ENCODE measurements at places on chromosomes 12 and 14.

DNA sequence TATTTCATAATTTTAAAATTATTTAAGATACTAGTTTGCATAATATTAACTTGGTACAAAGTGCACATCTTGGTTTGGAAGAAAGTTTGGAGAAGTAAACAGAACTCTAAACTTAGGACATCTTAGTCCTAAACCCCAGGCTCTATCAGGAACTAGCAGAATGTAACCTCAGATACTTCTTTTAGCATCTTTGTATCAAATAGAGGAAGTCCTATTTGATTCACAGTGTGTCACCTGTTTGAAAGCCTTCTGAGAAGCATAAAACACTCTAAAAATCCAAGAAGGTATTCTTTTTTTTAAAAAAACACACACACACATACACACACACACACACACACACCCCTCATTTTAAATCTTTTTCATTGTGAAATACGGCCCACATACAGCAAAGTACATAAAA is 12.0 kb upstream of the RNU6-7 start:
- no peak for DNase-seq

GRCh38 chr14:80110721-80111120 is 100.6 kb downstream of the DIO2 start:
- DNase-seq, result no peak

- peak; percentile 2 for DNase-seq
These were observed 704 bp downstream of the ATP2B1 start for GRCh38 chr12:89707703-89708564.

DNA sequence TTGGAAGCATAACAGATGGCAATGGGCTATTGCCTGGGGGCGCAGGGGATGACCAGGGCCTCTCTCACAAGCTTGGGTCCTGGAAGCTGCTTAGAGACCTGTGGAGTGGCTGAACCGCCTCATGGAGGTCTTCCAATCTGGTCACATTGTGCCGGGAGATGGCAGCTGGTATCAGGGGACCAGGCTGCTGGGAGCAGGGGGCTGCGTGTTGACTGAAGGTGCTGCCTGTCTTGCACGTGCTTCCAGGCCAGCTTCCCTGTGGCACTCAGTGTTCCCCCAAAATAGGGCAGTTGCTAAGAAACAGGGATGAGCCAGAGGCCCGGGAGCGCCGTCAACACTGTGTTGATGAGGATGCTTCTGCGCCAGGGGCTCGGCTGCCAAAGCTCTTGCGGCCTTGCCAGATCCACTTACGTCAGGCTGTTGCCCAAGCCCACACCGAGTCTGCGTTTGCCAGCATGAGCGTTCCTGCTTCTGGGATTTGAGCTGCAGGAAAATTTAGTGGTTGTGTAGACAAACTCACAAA is 39.8 kb downstream of the ELK3 start:
- DNase-seq, result no peak

DNA sequence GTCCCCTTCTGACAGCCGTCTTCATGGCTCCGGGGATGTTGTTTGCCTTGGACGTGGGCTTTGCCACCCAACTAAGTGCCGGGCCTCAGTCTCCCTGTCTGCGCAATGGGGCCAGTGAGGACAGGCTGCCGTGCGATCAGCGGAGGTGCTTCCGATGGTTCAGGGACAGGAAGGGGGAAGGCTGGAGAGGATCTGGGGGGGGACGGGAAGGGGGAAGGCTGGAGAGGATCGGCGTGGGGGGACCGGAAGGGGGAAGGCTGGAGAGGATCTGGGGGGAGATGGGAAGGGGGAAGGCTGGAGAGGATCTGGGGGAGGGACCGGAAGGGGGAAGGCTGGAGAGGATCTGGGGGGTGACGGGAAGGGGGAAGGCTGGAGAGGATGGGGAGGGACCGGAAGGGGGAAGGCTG is 3.4 kb downstream of the MMP17 start:
- no peak for DNase-seq

- no peak for DNase-seq
These were observed 121.2 kb downstream of the GARIN6 start for GRCh38 chr12:99768758-99769157.

DNA sequence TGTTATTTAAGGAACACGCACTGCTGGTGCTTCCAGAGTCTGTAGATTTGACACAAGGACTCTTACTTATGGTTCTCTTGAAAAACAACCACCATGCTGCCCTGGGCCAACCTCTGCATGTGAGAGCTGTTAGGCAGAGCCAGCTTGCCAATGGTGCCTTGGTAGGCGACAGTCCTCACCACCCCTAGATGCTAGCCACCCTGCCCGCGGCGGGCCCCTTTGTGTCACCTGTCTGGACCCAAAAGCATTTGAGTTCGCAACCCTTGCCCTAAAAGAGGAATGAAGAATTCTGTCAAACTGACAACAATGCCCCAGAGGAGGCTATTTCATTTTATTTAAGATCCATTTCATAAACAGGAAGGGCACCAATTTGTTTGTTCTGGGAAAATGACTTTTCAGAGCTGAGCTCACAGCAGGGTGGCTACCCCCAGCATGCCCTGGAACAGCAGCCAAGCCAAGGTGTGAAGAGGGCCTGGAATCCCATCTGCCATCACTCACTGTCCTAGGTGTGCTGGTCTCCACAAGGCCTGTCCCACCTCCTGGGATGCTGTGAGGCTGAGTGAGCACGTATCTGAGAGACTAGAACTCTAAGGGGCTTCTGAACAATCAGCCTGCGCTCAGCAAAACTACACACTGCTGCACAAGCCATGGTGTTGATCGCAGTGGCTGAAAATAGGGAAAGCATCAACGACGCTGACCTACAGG is 63.8 kb upstream of the FZD10 start:
- no peak for DNase-seq

- no peak for DNase-seq
These were observed 98.8 kb downstream of the PAWR start for GRCh38 chr12:79591988-79592387.

DNA sequence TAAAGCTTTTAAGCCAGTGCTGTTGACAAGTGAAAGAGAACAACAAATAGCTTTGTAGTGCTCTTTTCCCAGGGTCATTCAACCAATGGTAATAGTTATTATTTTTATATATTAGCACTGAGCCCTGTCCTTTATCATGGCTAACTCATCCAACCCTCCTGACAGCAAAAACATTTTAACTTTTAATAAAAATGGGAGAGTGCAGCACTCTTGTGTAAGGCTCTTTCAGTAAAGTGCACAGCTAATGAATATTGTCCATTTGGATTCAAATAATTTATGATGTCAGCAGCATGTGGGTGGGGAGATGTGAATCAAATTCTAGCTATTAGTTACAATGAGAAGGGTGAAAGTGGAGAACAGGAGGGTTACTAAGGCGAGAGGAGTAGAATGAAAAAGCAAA is 185.7 kb downstream of the SOX5 start:
- no peak for DNase-seq

GRCh38 chr12:120842595-120842994 is 61.6 kb downstream of the SPPL3 start:
- DNase-seq, result no peak

GRCh38 chr14:33922125-33922524 is 28.7 kb downstream of the EGLN3 start:
- no peak for DNase-seq

GRCh38 chr12:72723732-72724131 is 451.6 kb downstream of the TRHDE start:
- DNase-seq, result no peak

GRCh38 chr12:53065470-53065869 is 13.7 kb downstream of the SPRYD3 start:
- DNase-seq, result no peak

GRCh38 chr14:88289996-88290395 is 33.1 kb downstream of the KCNK10 start:
- DNase-seq, result no peak

DNA sequence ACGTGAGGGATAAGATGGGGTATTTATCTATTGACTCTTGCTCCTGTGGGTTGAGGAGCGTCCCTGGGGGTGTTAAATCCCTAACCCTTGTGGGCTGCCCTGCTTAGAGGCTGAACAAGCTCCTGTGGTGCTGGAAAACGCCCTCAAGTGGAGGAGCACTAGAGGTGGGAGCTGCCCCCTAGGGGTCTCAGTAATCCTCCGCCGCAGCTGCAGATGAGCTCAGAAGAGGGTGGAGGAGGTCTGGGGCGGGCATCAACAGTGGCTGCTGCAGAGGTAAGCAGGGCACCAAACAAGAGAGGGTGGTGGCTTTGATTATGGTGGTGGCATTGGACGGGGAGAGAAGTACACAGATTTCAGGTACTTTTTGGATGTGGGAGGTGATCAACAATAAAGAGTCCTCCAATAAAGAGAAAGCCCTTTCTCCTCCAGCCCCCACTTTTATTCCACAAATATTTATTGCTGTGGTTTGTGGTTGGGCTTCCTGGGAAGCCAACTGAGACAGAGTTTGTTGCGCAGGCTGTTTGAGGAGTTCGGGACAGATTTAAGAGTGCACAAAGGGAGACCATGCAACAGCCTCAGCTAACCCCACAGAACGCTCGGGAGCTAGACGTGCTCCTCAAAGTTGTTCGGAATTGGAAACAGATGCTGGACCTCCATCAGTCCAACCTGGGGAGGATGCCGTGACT is 179.9 kb downstream of the ADCK1 start:
- DNase-seq, result no peak

DNA sequence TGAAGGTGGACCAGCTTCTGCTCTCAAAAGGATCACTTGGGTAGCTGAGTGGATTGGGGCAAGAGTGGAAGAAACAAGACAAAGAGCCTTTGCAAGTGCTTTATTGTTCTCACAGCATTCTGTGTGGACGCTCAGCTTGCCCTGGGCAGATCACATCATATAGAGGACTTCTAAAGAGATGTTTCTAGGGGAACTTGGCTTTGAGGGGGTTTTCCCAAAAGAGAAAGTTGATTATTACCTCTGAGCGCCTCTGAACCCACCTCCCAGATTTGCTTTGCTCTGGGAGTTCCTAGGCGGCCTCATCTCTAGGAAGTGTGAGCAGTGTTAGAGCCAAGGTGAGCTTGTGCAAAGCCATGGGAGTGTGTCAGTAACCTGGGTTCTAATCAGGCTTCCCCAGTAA is 81.7 kb downstream of the RIN3 start:
- no peak for DNase-seq

DNA sequence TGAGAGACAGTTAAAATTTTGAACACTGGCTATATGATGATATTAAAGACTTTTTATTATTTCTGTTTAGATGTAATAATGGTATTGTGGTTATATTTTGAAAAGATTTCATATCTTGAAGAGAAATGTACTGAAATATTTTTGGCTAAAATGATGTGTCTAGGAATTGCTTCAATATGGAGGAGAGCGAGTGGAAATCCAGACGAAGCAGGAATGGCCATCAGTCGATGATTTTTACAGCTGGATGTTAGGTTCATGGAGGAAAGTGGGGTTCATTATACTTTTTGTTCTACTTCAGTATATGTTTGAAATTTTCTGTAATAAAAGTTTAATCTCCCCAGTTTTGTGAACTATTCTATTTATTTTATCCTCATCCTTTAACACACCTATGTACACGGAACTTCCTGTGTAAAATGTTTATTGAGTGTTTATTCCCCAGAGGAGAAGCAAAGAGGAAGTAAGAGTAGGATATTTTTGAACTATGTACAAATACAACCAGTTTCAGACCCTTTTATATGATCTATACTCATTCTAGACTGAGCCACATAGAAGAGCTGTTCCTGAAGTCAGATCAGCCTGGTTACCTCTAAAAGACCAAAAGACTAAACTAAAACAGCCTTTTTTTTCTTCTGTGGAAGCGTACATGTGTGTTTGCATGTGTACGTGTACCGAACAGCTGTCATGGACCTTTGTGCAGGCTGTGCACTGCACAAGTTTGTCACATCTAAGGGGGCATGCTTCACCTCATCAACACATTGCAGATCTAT is 211.0 kb upstream of the NUDT4 start:
- no peak for DNase-seq

DNA sequence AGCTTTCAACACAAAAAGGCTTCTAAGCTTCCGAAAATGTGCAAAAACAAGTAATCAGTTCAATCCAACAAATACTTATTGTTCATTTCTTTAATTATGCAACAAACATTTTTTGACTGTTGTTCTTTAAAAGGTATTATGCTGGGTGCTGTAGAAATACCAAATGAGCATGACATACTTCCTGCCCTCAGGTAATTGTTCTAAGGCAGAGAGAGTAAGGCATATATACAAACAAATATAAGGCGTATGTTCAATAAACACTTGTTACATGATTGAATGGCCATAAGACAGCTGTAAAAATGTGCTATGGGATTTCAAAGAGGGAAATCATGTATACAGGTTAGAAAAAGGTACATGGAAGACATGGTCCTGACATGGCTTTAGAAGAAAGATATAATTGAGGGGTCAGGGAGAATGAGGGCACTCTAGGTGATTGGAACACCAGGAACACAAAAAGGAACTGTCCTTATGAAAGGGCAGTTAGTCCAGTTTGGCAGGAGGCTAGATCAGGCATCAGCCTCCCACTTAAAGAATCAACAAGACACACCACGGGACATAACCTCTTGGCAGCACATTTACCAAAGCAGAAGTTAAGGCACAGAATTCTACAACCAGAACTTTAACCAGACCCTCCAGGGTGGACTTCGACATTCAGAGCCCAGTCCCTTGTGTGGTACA is 135.8 kb upstream of the SCAF11 start:
- DNase-seq, result no peak

- no peak for DNase-seq
These were observed 238.5 kb downstream of the GPHN start for GRCh38 chr14:66746316-66747006.

DNA sequence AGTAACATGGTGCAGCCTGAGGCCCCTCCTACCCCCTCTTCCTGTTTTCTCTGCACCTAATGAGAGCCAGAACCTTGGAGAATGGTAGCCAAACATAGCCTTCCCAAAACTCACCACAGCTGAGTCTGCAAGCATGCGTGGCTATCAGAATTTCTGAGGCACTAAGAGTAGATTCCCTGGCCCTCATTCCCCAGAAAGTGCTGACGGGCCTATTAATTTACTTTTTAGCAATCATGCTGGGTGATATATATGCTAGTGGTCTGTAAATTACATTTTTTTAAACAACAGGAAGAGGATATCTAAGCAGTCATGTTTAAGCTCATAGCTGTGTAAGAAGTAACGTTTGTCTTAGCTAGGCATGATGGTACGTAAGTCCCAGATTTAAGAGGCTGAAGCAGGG is 30.4 kb downstream of the KANSL2 start:
- no peak for DNase-seq

DNA sequence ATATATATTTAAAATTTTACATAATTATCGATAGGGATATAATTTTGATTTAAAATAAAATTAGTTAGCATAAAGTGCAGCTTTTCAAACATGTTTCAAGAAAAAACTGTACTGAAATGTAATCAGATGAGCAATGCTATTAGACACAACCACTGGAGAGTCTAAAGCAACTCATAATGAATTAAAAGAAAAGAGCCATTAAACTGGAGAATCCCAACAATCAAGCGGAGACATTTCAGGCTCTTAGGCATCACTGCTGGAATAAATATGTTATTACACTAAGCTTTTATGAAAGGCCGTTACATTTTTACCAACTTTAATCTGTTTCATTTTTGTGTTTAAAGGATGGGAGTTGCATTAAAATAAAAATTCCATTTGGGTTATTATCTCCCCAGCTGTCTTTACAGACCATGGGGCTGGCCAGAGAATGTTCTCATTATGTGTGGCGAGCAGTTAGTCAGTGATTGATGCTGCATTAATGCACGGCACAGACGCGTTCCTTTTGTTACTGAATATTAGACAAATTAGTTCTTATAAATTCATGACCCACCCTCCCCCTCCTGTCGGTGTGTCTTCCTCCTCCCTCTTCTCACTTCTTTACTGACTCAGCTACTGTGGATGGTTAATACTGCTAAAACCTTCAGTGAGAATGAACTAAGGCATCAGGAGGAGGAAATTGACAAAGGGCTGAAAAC is 156.8 kb downstream of the PDZRN4 start:
- no peak for DNase-seq

GRCh38 chr12:122982477-122982815 is 2.0 kb downstream of the ARL6IP4 start:
- no peak for DNase-seq
